ENCODE measurements at places on chromosomes 1 and 21. TPM values are rescaled to one million over a fixed set of nuclear protein-coding genes. Genes with fewer than 3 reads are reported as not detected.

- DNase-seq, result no peak
Observed at GRCh38 chr1:75616436-75617433, 5.8 kb upstream of the SLC44A5 start.

DNA sequence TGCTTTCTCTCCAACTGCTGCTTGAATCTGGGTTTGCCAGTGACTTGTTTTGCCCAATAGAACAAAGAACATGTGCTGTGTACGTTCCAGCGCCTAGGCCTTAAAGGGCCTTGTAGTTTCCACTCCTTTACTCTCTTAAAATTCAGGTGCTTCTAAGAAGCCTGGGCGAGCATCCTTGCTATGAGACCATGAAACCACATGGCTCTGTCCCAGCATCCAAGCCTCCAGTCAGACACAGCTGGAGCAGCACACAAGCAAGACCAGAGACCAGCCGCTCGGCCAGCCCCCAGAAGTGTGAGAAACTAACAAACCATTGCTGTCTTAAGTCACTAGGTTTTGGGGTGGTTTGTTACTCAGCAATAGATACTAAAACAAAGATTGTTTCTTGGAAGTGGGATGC, 15.1 kb downstream of the PLEKHO1 start:
- DNase-seq, result no peak

DNA sequence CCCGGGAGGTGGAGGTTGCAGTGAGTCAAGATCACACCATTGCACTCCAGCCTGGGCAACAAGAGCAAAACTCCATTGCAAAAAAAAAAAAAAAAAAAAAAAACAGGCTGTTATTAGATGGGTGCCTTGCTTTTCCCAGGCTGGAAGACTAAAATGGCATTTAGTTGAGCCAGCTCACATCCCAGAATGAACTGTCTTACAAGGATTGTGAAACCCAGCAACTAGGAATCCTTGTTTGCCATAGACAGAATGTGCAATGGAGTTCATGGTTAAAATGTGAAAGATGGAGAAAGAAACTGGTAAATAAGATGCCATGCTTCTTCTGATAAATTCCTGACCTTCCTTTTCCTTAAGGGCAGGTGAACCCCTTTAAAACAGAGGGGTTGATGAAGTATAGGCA, 215.8 kb upstream of the GREM2 start:
- no peak for DNase-seq

The UBE2U gene
- 0.95 TPM for total RNA-seq

DNA sequence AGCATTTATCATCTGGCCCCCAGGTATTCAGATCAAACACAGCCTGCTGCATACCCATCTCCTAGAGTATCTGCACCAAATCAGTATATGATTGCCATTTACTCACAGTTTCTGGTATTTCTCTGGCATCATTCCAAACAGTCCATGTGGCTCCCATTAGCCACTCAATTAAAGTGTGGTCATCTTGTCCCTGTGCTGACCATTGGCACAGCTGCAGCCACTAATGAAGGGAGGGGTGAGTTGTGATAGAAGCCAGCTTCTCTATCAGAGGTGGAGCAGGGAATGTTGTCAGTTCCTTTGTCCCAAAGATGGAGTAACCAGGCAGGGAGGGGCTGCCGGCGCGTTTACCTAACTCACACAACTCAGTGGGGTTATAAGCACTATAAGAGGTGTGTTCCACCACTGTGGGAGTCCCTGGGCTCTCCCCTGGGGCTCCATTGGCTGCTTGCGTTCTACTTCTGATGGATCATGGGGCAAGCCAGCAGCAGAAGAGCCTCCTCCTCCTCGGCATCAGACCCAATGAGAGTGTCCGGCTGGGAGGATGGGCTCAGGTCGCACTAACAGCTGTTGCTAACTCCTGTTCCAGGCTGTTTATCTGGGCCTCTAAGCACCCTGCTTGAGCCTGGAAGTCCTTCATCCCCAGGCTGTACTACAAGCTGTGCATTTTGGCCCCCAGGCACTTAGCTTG, 108.6 kb downstream of the GDAP2 start:
- no peak for DNase-seq

GRCh38 chr1:202162047-202162417, 1.6 kb upstream of the PTPN7 start:
- no peak for DNase-seq

DNA sequence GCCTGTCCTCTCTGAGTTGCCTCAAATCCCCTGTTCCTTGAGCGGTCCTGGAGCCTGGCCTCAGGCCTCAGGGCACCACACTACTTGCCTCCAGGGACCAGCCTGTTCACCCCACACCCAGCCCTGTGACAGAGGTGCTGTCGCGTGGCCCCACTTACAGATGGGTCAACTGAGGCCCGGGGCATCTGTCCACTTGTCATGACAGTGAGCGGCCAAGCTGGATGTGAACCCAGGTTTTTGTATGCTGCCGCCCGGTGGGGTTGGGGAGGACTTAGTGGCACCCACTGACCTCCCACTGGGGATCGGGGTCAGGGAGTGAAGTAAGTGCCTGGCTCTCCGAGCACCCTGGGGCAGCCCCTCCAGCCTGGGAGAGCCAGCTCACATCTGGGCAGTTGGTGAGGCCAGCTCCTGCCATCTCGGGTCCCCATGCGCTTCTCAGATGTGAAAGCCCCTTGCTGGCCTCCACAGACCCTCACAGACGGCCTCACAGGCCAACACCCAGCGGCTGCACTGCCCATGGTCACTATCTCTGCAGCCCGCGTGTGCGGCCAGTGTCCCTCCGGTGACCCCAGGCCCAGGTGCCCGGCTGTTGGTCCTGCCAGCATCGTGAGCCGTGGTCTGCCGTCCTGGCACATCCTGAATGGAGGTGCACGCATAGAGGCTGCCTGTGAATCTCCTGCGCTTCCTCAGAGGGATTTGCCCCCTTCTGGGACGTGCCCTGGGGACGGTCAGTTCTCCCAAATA, 9.3 kb upstream of the FAAP20 start:
- no peak for DNase-seq
